ENCODE measurements at places on chromosomes 2 and 18.

DNA sequence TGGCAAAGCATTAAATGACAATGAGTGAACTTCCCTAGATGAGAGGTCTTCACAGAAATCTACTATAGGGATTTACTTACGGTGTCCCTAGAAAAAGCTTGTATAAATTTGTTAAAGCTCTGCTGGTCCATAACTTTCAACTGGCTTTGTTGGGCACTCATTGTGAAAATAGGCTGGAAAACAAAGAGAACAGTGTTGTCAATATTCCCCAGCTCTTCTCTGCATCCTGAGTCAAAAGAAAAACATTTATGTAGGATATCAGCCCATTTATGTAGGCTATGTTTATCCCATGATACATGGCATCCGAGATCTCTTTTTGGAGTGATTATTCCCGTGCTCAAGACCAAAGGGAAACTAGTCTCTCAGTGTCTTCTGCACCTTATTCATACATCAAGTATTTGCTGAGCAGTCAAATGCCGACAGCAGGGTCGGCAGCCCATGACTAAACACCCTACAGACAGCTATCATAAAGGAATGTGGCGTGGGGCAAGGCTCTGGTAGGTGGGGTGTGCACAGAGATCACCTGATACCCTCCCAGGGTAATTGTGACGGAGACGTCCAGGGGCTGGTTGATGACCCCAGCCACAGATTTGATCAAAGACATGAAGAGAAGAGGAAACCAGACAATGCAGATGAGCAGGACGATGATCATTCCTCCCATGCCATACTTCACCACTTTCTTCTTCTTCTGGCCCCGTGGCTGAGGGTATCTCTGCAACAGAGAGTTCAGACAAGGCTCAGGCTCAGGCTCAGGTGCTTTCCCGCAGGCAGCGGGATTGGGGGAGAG lies 155.9 kb downstream of the NAPG start:
- no peak for DNase-seq

DNA sequence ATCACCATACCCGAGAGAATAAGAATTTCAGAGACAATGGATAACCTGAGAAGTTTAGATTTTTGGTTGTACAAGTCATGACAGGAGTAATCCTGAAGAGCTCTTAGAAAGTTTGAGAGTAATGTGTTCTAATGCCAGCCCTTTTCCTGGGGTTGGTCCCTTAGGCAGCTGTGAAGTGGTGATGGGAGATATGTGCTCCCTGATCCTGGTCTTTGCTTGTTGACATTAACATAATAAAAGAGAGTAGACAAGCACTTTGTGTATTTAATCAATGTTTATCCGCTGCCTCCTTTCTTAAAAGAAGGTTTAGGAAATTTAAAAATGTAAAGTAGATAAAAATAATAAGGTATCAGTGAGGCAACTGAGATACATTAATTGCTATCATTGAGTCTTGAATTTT lies 13.8 kb upstream of the DSC3 start:
- no peak for DNase-seq

DNA sequence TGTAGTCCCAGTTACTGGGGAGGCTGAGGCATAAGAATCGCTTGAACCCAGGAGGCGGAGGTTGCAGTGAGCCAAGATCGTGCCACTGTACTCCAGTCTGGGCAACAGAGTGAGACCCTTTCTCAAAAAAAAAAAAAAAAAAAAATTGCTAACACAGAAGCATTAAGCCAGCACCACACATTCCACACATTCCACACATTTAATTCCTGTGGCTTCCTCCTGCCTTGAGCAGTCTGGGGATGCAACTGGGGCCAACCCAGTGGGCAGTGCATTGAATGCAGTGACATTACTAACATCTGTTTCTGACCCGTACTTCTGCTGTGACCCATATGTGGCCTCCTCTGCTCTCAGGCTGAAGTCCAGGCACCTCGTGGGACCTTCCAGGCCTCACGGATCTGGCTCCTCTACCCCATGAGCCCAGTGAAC lies 107.0 kb downstream of the BCL2L11 start:
- no peak for DNase-seq

DNA sequence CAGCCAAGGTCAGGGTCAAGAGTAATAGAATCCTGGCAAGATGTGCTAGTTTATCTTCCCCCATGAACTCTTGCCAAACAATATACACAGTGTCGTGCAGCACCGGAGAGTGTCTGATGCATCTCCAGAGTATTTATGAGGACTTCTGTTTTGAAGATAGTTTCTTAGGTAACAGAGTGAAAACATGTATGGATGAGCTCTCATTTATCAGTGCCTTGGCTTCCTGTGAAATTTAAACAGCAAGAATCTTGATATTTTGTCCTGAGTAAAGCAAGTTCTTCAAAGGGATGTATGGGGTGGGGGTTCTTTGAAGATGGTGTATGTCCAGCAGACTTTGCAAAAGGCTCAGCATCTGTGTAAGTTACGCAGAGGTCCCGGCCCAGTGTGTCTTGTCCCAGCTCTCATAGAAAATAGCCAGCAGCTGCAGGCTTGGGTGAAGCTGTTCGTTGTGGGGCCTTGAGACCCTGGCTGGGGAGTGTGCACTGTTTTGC lies 361.0 kb upstream of the NT5C1B start:
- DNase-seq, result no peak

- DNase-seq, result no peak
These were observed 13.6 kb downstream of the ABCG5 start for GRCh38 chr2:43824951-43825493.

GRCh38 chr2:222728621-222729020 lies 57.2 kb downstream of the MOGAT1 start:
- DNase-seq, result no peak

- DNase-seq, result no peak
These were observed 19.0 kb downstream of the INO80C start for GRCh38 chr18:35478520-35479435.

GRCh38 chr18:39455285-39455684 lies 1889.7 kb upstream of the CELF4 start:
- no peak for DNase-seq

GRCh38 chr2:23592898-23593751 lies 208.1 kb downstream of the KLHL29 start:
- DNase-seq, result no peak

- DNase-seq, result no peak
These were observed 28.8 kb downstream of the TANC1 start for GRCh38 chr2:158997037-158997790.

GRCh38 chr2:45280794-45281193 lies 271.5 kb upstream of the SIX2 start:
- no peak for DNase-seq

DNA sequence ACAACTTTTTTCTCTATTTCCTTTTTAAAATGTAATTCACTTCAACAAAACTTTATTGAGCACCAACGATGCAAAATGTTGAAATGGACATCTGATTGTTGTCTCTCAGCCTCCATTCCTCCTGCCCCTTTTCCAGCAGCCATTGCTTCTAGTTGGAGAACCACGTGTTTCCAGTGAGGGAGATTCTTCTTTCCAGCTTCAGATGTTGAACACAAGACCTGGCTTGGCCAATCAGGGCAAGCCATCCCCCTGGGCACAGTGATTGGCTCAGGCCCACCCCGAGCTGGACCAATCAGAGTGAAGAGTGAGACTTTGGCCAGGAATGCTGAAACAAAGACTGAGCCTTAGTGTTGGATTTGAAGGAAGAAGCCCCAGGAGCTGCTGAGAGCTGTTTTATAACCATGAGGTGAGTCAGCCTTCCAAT lies 59.0 kb downstream of the E2F6 start:
- no peak for DNase-seq

DNA sequence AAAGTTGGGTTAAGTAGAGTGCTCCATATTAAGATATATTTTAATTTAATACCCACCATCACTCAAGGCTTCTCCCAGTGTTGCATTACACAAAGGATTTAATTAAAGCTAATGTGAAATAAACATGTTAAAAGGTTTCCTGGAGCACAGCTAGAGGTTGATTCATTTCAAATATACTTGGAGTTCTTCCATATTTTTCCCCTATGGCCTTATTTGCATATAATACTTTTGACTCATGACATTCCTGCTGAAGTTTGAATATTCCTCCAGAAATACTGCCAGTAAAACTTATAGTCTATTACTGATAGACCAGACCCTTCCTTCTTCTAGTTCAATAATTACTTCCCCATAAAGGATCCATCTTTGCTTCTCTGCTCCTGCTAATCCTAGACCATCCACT lies 227.5 kb downstream of the GULP1 start:
- no peak for DNase-seq

DNA sequence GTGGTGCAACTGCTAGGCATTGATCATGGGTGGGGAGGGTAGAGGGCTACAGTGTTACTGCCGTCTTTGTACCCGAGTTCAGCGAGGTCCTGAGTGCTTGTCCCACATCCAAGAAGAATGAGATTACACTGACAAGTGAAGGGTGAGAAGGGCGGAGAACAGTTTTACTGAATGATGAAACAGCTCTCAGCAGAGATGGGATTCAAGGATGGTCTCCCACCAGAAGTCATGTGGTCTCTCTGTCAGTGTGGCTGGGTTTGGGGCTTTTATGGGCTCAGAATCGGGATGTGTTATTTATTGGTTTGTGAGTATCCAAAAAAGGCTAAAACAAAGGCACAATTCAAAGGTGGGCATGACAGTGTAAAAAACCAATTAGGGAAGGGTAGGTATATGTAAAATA lies 10.8 kb upstream of the ASB1 start:
- no peak for DNase-seq

GRCh38 chr2:161419638-161420190 lies 3.6 kb downstream of the TBR1 start:
- DNase-seq, result no peak

DNA sequence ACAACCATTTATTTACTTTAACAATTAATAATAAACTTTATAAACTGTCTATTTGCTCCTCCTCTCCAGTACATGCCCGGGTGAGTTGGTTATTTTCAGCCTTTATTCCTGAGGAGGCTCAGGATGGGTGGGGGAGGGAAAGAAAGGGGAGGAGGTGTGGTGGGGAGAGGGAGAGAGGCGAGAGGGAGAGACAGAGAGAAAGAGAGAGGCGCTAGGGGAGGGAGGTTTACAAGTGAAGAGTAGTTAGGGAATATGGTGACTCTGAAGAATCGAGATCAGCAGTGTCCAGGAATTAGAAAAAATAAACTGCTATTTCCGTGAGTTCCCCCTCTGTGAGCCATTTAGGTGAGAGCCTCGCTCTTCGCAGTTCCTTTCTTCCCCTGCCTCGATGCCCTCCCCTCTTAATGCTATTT lies 138.9 kb downstream of the MEIS1 start:
- no peak for DNase-seq

DNA sequence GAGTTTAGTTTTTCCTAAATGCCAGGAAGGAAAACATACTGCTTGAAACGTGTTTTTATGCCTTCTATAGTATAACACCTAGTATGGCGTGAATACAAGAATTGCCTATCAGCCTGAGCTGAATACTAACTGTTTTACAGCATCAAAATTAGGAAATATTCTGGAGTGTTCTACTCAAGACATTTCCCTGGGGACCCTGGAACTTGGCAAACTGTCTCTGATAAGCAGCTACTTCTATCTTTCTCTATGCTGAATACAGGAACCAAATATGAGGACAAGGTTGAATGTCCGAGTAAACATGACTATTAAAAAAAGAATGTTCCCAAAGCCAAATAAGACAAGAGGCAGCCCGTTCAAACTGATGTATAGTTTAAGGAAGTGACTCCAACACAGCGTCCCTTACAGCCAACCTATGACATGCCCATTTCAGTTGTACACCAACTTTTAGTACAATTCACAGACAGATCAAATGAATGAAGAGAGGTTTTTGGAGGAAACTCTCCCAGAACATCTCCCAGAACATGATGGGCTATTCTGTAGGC lies 951.3 kb upstream of the ACVR2A start:
- DNase-seq, result no peak

DNA sequence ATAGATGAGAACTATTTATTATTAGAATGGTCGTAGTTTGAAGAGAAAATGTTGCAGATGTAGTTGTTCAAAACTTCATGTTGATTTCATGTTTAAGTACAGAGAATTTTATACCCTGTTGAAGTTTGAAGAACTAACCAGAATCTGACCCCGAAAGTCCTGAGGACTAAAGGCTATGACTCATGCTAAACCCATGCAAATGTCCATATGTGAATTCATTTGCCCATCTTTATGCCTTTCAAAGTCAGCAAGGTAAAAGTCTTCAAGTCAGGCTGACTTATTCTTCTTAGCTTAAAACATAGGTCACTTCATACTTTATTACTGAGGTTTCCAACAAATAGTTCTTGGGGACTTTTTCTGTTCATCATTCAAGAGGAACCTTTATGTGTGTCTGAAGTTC lies 185.5 kb downstream of the CCDC85A start:
- DNase-seq, result no peak

GRCh38 chr2:37570773-37571586 lies 100.5 kb downstream of the CDC42EP3 start:
- DNase-seq, result no peak

- DNase-seq, result no peak
These were observed 71.8 kb downstream of the B3GNT2 start for GRCh38 chr2:62267696-62268095.

DNA sequence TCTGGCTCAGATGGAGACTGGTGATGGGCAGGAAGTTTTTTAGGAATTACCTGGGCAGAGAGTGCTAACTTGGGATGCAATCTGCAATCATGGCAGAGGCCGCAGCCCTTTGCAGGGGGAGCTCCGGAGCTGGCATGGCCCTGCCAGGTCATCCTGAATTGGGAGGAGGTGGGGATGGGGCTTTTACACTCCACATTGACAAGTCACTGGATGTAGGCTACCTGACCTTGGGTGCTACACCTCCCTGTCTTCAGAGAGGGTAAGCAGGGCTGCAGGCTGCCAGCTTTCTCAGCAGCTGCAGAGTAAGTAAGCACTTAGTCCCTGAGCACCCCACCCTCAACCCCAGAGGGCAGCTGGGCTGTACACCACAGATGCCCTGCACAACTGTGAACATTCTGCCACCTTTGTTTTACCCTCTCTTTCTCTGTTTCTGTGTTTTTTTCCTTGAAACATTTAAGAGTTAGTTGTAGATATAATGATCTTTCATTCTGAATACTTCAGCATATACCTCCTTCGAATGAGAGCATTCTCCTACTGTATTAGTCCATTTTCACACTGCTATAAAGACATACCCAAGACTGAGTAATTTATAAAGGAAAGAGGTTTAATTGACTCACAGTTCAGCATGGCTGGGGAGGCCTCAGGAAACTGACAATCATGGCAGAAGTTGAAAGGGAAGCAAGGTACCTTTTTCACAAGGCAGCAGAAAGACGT lies 6.8 kb upstream of the HS1BP3 start:
- no peak for DNase-seq

GRCh38 chr2:17557596-17557995 lies 17.1 kb downstream of the VSNL1 start:
- no peak for DNase-seq

DNA sequence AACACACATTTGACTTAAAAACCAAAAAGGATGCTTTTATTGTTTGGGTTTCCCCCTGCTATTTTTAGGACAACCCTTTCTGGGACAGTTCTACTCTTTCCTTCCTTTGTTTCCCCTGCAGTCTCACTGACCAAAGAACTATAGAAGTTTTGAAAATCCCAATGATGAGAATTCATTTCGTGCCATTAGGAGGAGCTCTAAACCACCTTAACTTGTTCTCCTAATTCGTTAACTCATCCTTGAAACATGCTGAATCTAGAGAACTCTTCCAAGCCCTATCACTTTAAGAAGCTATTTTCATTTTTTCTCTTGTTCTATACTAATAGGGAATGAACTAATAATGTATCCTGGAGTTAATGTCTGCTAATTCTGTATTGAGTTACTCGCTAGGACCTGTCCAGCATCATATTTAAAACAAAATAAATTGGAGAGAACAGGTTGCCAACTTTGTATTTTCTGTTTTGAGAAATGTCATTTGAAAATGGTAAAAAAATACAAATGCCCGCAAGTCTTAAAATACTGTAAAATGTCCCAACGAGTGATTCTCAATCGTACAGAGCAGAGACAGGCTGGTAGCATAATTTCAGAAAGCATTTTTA lies 62.9 kb downstream of the AFTPH start:
- DNase-seq, result no peak

GRCh38 chr18:55124078-55124763 lies 165.0 kb upstream of the CCDC68 start:
- DNase-seq, result no peak
